ENCODE measurements at places on chromosomes 7 and 10.

GRCh38 chr10:72106154-72106849 lies 18.0 kb upstream of the SPOCK2 start:
- no peak for DNase-seq

DNA sequence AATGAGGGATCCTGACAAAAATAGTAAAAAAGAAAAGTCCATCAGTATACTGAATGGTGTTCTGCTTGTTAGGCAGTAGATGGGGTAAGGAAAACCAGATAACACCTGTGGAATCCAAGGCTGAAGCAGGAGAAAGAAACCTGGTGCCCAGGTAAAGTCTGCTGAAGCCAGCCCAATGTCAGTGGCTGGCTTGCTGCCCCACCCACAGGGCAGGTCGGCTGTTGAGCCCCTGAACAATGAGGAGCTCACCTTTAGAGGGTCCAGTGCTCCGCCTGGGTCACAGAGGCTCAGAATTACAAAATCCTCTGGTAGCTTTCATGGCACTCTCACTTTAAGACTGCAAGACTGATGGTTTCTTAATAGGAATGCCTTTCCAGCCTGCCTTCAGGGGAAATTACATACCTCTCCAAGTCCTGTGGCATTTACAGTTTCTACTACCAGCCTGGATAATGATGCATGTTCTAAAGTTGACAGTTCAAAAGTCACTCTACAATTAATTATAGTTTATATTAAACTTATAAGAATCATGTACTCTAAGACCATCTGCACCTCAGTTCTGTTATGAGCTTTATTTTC lies 23.8 kb downstream of the DHX32 start:
- no peak for DNase-seq

- no peak for DNase-seq
Observed at GRCh38 chr7:124113045-124113444, 80.2 kb upstream of the TMEM229A start.

DNA sequence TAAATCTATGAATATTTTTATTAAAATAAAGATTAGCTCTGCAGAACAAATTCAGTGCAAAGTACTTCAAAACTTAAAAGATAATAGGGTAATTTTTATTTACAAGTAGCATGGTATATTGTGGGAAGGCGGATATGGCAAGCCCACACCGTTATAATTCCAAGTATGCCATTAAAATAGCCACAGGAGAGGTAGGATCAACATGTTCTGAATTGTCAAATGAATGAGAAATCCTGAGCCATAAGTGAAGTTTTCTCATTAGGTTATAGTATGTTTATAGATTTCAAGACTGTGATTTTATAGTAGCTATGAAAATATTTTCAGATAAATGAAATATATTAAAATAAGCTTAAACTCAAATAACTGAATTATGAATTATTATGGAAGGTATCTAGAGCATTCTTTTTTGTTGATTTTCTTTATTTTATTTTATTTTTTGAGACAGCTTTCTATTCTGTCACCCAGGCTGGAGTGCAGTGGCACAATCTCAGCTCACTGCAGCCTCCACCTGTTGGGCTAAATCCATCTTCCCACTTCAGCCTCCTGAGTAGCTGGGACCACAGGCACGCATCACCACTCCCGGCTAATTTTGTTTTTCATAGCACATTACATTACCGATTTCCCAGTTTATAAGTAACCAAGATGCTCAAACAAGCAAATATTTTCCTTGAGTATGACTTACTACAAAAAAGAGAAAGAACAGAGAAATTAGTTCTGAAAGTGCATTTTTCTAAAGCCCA lies 956.6 kb downstream of the GATA3 start:
- DNase-seq = no peak

GRCh38 chr10:114404171-114405010 lies at the start of gene AFAP1L2:
Gene AFAP1L2 (minus strand): TSS chr10:114404502. CDS start chr10:114404455, 47 bp downstream.
- no peak for DNase-seq

DNA sequence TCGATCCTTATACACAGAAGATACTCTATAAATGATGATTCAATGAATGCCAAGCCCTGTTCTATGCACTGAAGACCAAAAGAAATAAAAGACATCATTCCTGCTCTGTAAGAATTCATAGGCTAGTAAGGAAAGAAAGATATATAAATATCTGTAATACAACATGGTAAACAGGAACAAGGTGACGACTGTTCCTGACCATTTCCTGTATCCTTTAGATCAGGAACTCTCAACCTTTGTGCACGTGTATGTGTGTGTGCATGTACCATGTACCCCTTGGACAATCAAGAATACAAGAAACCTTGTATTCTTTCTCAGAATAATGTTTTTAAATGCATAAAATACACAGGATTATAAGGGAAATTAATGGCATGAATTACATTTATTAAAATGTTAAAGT lies 7.3 kb upstream of the HK1 start:
- DNase-seq = no peak

GRCh38 chr10:28127881-28128280 lies 129.0 kb upstream of the ODAD2 start:
- DNase-seq = no peak

All from stimulated activated CD8-positive, alpha-beta memory T cell treated with anti-CD3 and anti-CD28 coated beads, Interleukin-4, amount 100 ng/mL, for 1 hour (primary cell).